SJCRH30 (cell line): ENCODE measurements at places on chromosomes 3 and 15.

DNA sequence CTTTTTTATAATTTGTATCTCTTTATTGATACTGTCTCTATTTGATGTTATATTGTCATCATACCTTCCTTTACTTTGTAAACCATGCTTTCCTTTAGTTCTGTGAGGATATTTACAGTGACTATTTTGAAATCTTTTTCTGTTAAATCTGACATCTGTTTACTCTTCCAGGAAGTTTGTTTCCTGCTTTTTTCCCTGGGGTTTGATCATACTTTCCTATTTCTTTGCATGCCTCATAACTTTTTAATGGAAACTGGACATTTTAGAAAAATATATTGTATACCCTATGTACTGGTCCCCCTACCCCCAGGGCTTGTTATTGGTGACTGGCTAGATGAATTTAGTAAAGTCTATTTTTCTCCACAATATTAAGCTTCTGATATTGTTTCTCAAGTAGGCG lies 115.1 kb downstream of the C3orf70 start:
- H3K4me1 ChIP-seq, result no peaks in the 10 kb centered on the region
- H3K4me3 ChIP-seq, result no peak overlapping the region
- DNase-seq, result no peak

GRCh38 chr15:89662893-89663626 lies 7.8 kb upstream of the KIF7 start:
- peaks cover 4% of the 10 kb centered on the region; the same call in 1 of the 2 replicates for H3K4me1 ChIP-seq
- peak; percentile 73 for DNase-seq
- H3K27ac ChIP-seq, result peak overlapping the region; percentile 2; the same call in 1 of the 2 replicates
- no peak overlapping the region for H3K4me3 ChIP-seq
- H3K36me3 ChIP-seq, result no peaks in the 10 kb centered on the region

DNA sequence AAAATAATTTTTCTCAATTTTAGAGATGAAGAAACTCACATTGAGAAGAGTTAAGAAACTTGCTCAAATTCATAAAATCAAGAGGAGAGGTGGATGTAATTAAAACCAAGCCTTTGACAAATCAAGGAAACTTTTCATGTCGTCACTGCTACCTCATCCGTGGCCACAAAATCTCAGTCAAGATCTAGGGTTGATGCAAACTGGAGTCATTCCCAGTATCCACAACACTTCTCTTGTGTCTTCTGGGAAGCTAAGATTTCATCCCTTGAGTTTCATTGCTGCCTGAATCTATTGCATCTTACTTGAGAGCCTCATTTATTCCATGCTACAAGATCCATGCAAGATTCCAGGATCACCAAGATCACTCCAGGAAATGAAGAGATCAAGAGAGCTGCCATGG lies 5.4 kb upstream of the FBN1 start:
- DNase-seq, result no peak
- H3K36me3 ChIP-seq, result no peaks in the 10 kb centered on the region
- H3K27ac ChIP-seq, result no peak overlapping the region
- H3K4me1 ChIP-seq, result no peaks in the 10 kb centered on the region

- H3K27me3 ChIP-seq, result no peaks in the 10 kb centered on the region
- no peak overlapping the region for H3K27ac ChIP-seq
- no peak overlapping the region for H3K4me3 ChIP-seq
- H3K36me3 ChIP-seq, result no peaks in the 10 kb centered on the region
- H3K4me1 ChIP-seq, result peaks cover 15% of the 10 kb centered on the region
These were observed 87.3 kb downstream of the SMAD6 start for GRCh38 chr15:66789029-66790025.

GRCh38 chr3:63251499-63251898 lies 26.6 kb upstream of the SYNPR start:
- no peak overlapping the region for H3K27ac ChIP-seq
- no peaks in the 10 kb centered on the region for H3K27me3 ChIP-seq
- H3K4me3 ChIP-seq, result no peak overlapping the region
- no peak for DNase-seq
- H3K36me3 ChIP-seq, result no peaks in the 10 kb centered on the region
- H3K4me1 ChIP-seq, result no peaks in the 10 kb centered on the region

DNA sequence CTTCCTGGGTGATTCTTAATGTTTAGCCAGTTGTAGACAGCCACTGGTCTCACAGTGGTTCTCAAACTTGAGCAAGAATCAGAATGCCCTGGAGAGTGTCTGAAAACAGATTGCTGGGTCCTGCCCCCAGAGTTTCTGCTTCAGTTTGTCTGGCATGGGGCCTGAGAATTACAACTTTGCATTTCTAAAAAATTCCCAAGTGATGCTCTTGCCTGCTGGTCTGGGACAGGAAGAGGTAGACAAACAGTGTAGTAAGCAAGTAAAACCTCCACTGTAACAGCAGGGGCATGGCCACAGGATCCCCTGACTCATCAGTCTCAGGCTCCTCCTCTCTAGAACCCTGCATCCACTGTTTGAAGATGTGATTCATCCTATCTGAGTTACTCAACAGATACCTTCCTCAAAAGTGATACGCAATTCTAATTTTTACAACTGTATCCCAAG lies 36.5 kb downstream of the DZIP1L start:
- no peak overlapping the region for H3K27ac ChIP-seq
- peaks cover 16% of the 10 kb centered on the region for H3K36me3 ChIP-seq
- no peaks in the 10 kb centered on the region for H3K27me3 ChIP-seq
- H3K4me3 ChIP-seq, result no peak overlapping the region
- DNase-seq, result peak; percentile 10
